Activated CD4-positive, alpha-beta memory T cell treated with anti-CD3 and anti-CD28 coated beads, Interleukin-2, amount 10 ng/mL, durations not matched to agents 7 days and 5 days (primary cell): ENCODE measurements at places on chromosomes 1 and 21. TPM values are rescaled to one million over a fixed set of nuclear protein-coding genes. Genes with fewer than 3 reads are reported as not detected.

Gene ARHGAP29
- not detected for total RNA-seq

Gene CDCP2
- not detected for total RNA-seq

Gene PODN
- total RNA-seq = not detected

Gene GSTM1
- total RNA-seq = not detected

Gene MAN1C1
- total RNA-seq = 24.1 TPM

Gene UBXN11
- 49.9 TPM for total RNA-seq

Gene NDUFS5
- 153 TPM for total RNA-seq

Gene WNT4
- not detected for total RNA-seq

Gene HMCN1
- under 0.01 TPM for total RNA-seq

Gene IGSF5
- total RNA-seq = not detected

Gene HSD3B2
- total RNA-seq = not detected

Gene SLC6A9
- total RNA-seq = 5.7 TPM

Gene C4BPA
- total RNA-seq = not detected

Gene NEK7
- total RNA-seq = 79.6 TPM

Gene IFI44L
- total RNA-seq = 420 TPM

Gene HEYL
- total RNA-seq = not detected

Gene SPRR3
- not detected for total RNA-seq

Gene CFAP74
- not detected for total RNA-seq

Gene PAX7
- not detected for total RNA-seq

Gene RGS13
- total RNA-seq = not detected

Gene ANKRD65
- total RNA-seq = not detected

Gene MROH9
- total RNA-seq = not detected

Gene CACNA1S
- total RNA-seq = not detected

Gene GPR52
- total RNA-seq = 1.6 TPM

Gene KCND3
- not detected for total RNA-seq

Gene FCRL1
- total RNA-seq = not detected

Gene IL24
- not detected for total RNA-seq

Gene IL20
- not detected for total RNA-seq

Gene KDF1
- total RNA-seq = not detected

Gene SPRR2D
- total RNA-seq = not detected

Gene IFI44
- total RNA-seq = 338 TPM

Gene NBPF10
- total RNA-seq = 2.1 TPM

Gene TCHHL1
- total RNA-seq = not detected

Gene LINGO4
- 1.3 TPM for total RNA-seq

Gene MEX3A
- not detected for total RNA-seq
